Posterior cingulate gyrus (tissue), 11 donors: ENCODE measurements at places on chromosomes 2 and 18.

- DNase-seq: no peak
These were observed 13.1 kb upstream of the PIEZO2 start for GRCh38 chr18:11162462-11162861.

GRCh38 chr2:234492717-234493485 lies 4.0 kb downstream of the ARL4C start:
- no peak for DNase-seq

- DNase-seq: peak; percentile 87
These were observed 634.3 kb upstream of the FANCL start for GRCh38 chr2:58875436-58875835.

DNA sequence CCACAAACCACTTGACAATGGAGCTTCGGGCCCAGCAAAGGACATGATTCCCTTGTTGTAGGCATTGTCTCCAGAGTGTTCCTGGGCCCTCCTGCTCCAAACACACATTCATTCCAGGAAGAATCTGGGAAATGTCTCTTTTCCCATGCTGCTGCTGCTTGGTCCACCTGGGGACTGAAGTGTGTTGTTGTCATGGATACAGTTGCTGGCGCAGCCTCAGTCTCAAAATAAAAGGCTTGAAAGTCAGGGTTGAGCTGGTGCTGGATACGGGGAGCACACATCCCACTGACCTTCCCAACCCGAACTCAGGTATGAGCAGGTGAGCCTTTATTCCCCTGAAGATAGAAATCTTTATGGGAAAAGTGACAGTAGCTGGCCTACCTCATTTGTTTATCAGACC lies 30.6 kb upstream of the SPP2 start:
- no peak for DNase-seq

GRCh38 chr2:103809415-103809814 lies 1044.5 kb upstream of the POU3F3 start:
- no peak for DNase-seq

DNA sequence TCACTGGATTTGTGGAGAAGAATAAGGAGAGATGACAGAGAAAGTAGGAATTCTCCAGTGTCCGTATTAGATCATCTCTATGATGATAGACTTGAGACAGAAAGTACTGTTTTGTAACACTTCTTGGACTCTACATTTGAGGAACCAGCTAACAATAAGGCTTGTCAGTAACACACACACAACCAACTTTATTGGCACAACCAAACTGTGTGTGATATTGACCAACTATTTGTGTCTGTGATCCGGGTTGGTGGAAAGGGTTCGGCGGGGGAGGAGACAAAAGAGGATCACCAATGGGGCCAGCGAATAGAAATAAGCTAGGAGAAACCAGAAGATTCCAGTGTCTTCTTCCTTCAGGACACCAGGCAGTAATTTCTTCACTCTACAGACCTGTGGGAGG lies 79.8 kb downstream of the MARCHF4 start:
- no peak for DNase-seq
